Stimulated activated naive CD8-positive, alpha-beta T cell treated with anti-CD3 and anti-CD28 coated beads, Interleukin-15, amount 100 ng/mL, for 72 hours (primary cell): ENCODE measurements at places on chromosomes 7 and 10.

GRCh38 chr10:118332236-118332635 lies 9.9 kb downstream of the FAM204A start:
- DNase-seq, result no peak

DNA sequence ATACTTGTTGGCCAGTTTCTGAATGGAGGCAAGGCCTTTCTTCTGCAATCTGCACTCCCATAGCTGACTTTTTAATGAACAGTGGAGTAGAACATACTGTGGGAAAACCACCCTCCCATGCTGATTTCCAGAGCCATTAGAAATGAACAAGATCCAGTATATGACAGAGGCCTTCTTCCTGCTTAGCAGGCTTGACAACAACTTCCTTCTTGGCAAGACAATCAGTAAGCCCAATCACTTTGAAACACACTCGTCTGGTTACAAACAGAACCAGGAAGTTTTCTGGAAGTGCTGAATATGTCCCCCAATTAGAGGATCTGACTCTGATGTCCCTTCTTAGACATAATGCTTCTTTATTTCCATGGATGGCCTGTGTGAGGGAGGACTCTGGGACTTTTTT lies 103.4 kb downstream of the SAMD9 start:
- DNase-seq, result no peak

DNA sequence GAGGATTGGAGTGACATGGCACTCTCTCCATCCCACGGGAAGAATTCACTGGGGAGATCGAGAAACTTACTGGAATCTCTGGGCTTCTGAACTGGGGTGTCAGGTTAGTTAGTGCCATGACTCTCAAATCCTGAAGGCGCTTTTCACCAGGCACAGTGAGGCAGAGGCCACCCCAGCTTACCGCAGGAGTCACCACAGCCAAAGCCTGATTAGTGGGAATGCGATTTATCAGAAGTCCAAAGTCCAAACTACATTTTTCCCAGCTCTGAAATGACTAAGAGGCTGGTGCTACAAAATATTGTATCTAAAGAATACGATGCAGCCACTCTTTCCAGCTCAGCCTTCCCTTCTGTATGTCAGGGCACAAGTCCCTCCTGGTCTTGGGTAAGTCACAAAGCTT lies 334.8 kb upstream of the SHH start:
- no peak for DNase-seq

DNA sequence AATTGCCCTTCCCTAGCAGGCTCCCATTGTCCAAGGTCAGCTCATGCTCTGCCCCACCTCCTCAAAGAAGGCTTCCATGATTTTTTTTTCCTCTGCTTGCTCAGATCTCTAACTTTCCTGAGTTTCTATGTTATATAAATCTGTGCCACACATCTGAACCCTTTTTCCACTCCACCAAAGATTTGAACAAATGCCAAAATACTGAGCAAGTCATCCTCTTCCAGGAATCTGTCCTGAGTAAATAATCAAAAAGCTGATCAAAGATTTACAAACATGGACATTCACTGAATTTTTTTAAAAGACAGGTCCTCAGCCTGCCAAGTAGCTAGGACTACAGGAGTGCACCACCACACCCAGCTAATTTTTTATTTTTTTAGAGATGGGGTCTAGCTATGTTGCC lies 102.8 kb upstream of the ARID5B start:
- no peak for DNase-seq

- no peak for DNase-seq
Measured at GRCh38 chr7:70267381-70268120, 669.3 kb downstream of the AUTS2 start.

- no peak for DNase-seq
Measured at GRCh38 chr7:101536232-101536631, 92.9 kb downstream of the MYL10 start.

DNA sequence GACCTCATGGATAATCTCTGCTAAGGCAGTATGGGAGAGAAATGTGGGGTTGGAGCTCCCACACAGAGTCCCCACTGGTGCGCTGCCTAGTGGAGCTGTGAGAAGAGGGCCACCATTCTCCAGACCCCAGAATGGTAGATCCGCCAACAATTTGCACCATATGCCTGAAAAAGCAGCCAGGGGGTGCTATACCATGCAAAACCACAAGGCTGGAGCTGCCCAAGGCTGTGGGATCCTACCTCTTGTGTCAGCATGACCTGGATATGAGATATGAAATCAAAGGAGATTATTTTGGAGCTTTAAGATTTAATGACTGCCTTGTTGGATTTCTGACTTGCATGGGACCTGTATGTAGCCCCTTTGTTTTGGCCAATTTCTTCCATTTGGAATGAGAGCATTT lies 27.0 kb upstream of the SAMD9L start:
- no peak for DNase-seq

DNA sequence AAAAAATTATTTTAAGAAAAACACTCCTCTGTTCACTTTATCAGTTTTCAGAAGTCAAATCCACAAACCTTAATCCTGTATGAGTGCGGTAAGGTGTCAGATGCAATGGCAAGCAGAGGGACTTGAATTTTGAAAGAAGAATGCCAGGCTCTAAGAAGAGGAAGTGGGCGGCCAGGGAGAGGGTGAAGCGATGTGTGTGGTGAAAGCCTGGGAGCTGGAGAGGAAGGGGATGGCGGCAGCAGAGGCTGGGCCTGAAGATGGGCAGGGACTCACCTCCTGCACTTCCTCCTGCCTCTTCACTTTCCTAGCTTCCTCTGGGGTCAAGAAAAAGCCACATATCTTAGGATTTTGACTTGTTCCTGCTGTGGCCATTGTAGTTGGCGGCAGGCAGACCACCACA lies 609.6 kb downstream of the PARD3 start:
- no peak for DNase-seq

GRCh38 chr10:110600487-110601101 lies 33.1 kb downstream of the SMC3 start:
- DNase-seq, result no peak

- no peak for DNase-seq
Measured at GRCh38 chr10:64115471-64115870, 594.3 kb downstream of the REEP3 start.

GRCh38 chr10:122249303-122249850 lies 21.7 kb upstream of the BTBD16 start:
- no peak for DNase-seq

- no peak for DNase-seq
Measured at GRCh38 chr7:113883096-113883495, 35.7 kb downstream of the PPP1R3A start.

DNA sequence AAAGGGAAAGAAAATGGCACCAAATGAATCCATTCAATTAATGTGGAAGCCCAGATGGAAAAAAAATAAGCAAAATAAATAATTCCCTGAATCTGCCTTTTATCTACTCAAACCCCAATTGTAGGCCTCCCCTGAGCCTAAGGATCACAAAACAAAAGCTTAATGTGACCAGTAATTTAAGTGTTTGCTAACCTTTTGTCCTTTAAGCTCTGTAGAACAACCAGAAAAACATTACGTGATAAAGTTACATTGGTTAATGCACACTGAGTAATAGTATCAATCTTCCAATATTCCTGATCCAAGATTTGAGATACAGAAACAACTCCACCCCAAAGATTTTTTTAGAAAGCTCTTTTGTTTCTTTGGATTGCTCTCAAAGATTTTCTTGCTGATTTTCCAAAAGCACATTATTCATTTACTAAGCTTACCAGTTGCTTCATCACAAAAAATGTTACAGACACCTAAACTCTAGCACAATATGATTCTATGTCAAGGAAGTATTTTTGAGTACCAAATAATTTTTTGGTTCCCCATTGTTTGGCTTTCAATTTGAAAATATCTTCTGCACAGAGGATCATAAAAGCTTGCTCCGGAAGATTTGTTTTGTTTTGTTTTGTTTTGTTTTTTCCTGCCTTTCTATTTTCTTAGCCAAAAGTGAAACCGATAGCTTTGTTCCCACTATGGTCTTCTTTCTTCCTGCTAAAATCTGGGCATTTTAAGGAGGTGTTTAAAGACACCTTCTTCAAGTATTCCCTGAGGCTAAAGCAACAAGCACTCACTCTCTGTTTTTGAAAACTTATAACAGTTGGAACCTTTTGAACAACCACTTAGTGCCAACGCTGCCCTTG lies 54.2 kb downstream of the TRIL start:
- DNase-seq, result no peak

DNA sequence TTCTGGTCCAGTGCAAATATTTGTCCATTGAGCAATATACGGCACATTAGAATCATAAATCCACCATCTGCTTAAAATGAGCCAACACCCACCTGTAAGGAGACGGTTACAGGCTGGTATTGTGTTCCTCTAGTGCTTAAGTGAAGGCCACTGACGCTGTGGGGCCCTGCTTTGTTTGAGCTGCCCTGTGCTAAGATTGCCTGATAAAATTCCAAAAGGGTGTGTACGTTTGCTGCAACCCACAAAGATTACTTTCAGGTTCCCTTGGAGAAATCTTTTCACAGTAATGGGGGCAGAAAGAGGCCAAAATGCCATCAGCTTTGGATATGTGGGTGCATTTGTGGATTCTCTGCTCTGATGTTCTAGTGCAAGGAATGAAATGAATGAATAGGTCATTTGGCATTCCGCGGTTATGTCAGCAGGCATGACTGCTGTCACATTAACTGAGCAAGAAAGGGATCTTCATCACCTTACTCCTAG lies 34.4 kb downstream of the AGR3 start:
- DNase-seq, result no peak

- DNase-seq, result no peak
Measured at GRCh38 chr10:79292026-79292766, 55.1 kb upstream of the PPIF start.

DNA sequence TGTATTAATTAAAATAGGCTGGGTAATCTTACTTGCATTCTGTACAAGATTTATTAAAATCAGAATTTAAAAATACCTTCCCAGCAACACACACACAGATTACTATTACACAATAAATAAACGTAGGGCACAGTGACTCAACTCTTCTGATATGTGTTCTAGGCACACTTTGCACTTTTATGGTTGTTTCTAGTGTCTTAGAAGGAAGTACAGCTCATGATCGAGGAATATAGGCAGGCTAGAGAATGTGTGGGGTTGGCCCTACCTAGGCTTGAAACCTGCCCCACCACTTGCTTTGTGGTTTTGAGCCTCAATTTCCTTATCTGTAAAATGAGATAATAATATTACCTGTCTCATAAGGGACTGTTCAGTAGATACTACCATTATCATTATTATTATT lies 30.5 kb downstream of the ARMC3 start:
- no peak for DNase-seq

DNA sequence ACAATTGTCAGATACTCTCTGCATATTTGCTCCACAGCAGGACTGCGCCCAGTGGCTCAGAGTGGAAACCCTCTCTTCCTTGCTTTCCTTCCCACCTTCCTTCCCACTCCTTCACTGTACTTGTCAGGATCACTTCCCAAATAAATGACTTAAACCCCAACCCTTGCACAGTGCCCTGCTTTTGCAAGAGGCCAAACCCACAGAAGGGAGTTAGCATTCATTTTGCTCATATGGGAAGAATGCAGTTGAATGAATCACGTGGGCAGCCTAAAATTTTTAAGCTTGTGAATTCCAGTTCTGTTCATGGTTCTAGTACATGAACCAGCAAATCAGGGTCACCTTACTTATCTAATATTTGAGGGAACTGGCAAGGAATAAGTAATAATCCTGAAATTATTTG lies 47.7 kb upstream of the SFMBT2 start:
- no peak for DNase-seq

DNA sequence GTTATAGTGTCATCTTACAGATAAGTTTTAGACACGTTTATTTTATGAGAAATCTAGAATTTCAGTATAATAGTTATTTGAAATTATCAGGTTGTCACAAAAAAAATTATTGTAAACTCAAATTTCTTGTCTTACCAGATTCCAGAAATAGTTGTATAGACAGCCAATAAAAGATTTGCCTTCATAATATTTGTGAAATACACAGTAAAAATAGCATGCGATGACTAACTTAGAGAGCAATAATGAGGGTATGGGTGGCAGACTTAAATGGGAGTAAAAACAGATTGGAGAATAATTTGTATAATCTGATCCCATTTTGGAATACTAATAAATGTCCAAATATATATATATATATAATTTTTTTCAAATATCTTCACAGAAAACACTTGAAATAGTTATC lies 687.5 kb upstream of the LRRTM3 start:
- DNase-seq, result no peak

DNA sequence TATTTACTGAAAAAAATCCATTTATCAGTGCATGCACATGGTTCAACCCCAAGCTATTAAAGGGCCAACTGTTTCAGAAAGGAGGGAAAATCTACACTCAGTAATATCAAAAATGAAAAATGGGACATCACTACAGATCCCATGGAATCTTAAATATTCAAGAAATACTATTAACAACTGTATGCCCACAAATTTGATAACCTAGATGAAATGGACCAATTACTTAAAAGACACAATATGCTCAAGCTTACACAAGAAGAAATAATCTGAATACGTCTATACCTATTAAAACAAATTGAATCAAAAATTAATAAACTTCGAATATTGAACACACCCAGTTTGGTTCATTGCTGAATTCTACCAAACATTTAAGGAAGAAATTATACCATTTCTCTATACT lies 87.9 kb downstream of the KMT2C start:
- DNase-seq, result no peak

- no peak for DNase-seq
Measured at GRCh38 chr7:41010418-41010817, 692.5 kb downstream of the INHBA start.

- no peak for DNase-seq
Measured at GRCh38 chr7:22442187-22442881, 57.7 kb downstream of the STEAP1B start.

DNA sequence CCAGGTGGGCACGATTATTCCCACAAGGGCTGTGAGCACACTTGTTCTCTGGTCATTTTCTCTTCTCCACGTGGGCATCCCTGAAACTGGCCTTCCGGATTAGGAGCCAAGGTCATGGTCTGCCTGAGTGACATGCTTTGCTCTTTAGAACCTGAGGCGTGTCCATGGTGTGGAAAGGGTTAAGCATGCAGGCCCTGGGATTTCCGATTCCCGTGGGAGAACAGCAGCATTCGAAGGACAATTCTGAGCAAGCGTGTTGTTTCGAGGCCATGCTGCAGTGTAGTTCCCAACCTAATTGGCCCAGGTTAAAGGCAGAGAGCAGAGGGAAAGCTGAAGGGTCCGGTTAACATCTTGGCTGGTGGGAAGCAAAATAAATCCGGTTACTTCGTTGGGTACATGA lies 245.9 kb downstream of the SKAP2 start:
- no peak for DNase-seq

- DNase-seq, result no peak
Measured at GRCh38 chr10:93261089-93261488, 187.4 kb downstream of the CYP26A1 start.

- no peak for DNase-seq
Measured at GRCh38 chr10:130498934-130499333, 362.7 kb downstream of the GLRX3 start.

DNA sequence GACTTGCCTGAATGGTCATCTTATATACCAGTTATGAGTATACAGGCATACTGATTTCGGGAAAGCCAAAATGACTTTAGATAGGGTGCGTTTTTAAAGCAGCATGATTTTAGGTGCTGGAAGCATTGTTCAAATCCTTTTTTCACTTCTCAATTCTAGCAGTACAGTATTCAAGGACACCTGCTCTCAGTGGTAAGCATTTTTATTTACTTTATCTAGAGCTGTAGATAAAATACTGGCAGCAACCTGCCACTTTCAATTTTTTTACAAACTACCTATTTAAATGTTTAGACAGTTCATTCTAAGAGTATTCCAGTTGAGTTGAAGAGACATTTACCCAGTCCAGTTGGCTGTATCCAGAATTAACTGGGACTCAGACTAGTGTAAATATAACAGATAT lies 33.6 kb downstream of the TMEM106B start:
- DNase-seq, result no peak

- no peak for DNase-seq
Measured at GRCh38 chr7:70907259-70908247, 224.4 kb upstream of the GALNT17 start.

- no peak for DNase-seq
Measured at GRCh38 chr10:132489053-132489703, 48.4 kb upstream of the INPP5A start.
